ENCODE measurements at places on chromosomes 2 and 18.

- DNase-seq, result peak; percentile 41
Observed at GRCh38 chr2:120825370-120826259, 89.9 kb downstream of the GLI2 start.

- DNase-seq, result no peak
Observed at GRCh38 chr2:1514391-1515072, 101.3 kb downstream of the TPO start.

GRCh38 chr2:98891591-98891990 is 44.4 kb downstream of the CRACDL start:
- DNase-seq, result no peak

DNA sequence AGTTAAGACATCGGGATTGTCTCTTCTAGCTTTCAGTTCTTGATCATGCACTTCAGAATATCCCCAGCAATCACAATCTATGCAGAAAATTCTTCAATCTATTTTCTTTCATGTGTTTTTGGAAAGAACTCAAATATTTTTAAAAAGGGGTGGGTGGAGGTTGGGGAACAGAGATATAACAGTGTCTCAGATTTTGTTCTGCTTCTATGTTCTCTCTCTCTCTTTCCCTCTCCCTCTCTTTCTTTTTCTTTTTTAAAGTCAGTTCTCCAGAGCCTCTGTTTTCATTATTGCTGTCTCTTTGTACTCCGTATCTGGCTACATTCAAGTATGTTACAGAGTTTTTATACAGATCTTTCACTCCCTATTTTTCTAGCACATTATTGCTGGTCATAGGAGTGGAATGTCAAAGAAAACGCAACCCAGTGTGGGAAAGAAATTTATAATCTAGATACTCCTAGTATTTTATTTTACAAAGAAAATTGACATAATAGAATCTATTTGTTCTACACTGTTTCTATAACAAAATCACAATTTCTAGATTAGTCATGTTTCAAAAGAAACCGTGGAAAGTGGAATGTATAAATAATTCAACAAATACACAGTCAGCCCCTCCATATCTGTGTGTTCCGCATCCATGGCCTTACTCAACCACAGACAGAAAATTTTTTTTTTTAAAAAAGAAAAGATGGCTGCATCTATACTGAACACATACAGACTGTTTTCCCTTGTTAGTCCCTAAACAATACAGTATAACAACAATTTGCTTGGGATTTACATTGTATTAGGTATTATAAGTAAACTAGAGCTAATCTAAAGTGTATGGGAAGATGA is 11.2 kb upstream of the NEMP2 start:
- no peak for DNase-seq

- no peak for DNase-seq
Observed at GRCh38 chr2:555164-555922, 121.9 kb downstream of the TMEM18 start.

All from DMS79 treated with DMSO at 0.1 percent for 48 hours (cell line).